ENCODE measurements at places on chromosomes 3 and 15.

DNA sequence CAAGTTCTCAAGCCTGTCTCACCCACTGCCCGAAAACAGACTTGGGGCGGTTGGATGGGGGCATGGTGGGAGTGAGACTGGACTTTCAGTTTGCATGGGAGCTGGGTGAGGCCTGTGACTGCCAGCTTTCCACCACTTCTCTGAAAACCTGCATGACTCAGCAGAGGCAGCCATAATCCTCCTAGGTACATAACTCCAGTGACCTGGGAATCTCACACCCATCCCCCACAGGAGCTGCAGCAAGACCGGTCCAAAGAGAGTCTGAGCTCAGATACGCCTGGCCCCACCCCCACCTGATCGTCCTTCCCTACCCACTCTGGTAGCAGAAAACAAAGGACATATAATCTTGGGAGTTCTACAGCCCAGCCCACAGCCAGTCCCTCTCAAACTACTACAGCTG lies 107.2 kb downstream of the NSMCE3 start:
- no peak for DNase-seq

DNA sequence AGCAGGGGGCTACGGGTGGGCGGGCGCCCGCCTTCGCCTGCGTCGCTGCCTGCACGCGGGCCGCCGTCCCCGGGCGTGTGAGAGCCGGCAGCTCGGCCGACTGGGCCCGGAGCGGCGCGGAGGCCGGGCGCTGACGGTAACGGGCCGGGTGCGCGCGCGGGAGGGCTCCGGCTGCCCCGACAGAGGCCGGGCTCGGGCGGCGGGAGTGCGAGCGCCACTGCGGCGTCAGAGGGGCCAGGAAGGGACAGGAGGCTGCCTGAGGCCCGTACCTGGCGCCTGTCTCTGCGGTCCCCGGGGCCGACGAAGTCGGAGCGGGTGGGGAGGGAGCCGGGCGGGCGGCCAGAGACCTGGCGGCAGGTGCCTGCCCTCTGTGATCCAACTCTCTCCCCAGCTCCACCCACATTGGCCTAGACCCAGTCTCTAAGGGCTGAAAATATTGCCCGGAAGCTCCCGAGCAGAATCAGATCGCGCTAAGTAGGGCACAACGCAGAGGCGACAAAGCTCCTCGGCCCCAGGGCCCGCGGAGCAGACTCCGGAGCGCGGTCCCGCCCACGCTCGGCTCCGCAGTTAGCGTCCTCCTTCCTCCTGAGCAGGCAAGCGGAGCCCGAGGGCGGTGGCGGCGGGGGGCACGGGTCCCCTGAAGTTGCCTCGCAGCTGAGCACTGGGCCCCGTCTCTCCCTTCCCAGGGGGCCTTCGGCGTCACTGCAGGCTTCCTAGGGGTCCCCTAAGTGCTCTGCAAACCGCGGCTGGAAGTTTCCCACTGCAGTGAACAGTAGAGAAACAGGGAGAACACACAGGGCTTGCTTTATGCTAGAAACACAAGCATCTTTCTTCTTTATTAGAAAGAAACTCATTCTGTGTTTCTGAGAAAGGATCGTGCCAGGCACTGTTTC lies at the start of gene MAN2A2:
Gene MAN2A2 (plus strand): TSS at position 463 of the 893 bp plus-strand sequence. CDS start 906 bp downstream, outside the sequence.
- peak; percentile 54 for DNase-seq

- DNase-seq, result no peak
These were observed 514 bp downstream of the IGF2BP2 start for GRCh38 chr3:185824051-185825005.

GRCh38 chr15:52114261-52115055 lies 1.9 kb upstream of the BCL2L10 start:
- no peak for DNase-seq

DNA sequence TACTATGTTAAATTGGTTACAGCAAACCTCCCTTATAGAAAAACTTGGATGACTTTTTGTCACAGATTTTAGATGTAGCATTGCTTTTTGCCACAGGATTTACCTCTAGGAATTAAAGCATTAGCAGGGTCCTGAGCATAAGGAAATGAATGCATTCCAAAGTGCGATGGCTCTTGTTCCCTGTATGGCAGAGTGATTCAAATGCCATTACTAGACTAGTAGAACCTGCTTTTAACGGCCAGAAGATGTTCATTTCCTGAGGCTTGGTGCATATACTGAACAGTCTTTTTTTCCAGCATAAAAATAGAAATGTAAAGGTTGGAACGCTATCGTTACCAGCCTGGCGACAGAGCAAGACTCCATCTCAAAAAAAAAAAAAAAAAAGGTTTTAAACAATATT lies 59.4 kb downstream of the WNT5A start:
- no peak for DNase-seq

GRCh38 chr3:160473221-160473620 lies 23.6 kb upstream of the TRIM59 start:
- DNase-seq, result no peak

- no peak for DNase-seq
These were observed 106.5 kb upstream of the SATB1 start for GRCh38 chr3:18531662-18532061.

- DNase-seq, result no peak
These were observed 314.6 kb upstream of the PROK2 start for GRCh38 chr3:72099326-72100079.

- no peak for DNase-seq
These were observed 70.1 kb downstream of the HERC1 start for GRCh38 chr15:63763476-63764123.

GRCh38 chr3:85605066-85605465 lies 646.3 kb downstream of the CADM2 start:
- DNase-seq, result no peak

GRCh38 chr3:62586356-62586755 lies 213.0 kb upstream of the FEZF2 start:
- no peak for DNase-seq

DNA sequence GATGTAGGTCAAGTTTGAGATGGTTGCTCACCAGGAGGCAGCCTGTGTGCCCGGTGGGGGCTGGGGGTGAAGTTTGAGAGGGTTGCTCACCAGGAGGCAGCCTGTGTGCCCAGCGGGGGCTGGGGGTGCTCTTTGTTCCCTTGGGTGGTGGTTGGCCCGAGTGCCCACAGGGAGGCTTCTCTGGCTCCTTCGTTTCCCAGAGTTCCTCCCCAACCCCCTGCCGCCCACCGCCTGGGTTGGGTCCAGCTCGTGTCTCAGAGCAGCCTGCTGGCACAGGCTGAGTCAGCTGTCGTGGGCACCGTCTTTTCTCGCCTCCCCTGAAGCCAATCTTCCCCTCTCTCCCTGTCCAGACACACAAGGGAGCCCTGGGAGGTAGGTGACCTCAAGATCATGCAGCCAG lies 3.1 kb downstream of the APBA2 start:
- no peak for DNase-seq

GRCh38 chr3:97959872-97960271 lies 12.4 kb downstream of the RIOX2 start:
- no peak for DNase-seq

GRCh38 chr3:52596658-52597265 lies 60.4 kb downstream of the UQCC5 start:
- DNase-seq, result no peak

- DNase-seq, result no peak
These were observed 14.9 kb downstream of the NR1I2 start for GRCh38 chr3:119796785-119797184.

DNA sequence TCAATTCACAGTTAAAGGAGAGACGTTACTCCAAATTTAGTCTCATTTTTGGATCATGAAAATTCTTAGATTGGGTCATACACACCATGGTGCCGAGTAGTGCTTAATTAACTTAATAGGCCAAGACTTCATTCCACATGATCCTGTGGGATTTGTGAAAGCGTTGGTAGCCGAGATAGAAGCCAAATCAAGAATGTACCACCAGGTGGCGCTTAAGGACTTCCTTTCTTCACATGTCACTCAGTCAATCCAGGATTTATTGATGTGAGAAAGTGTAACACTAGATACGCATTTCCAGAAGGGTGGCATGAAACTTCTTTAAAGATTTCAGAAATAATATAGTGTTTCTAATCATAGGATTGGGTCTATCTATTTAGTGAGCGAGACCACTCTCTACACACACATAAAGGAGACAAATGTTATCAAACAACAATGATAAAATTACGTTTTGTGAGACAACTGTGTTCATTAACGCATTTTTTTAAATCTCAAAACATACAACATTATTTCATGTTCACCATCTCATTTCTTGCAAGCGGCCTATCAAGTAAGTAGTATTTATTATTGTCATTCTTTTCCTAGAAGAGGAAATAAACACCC lies 436.1 kb downstream of the CHL1 start:
- no peak for DNase-seq

DNA sequence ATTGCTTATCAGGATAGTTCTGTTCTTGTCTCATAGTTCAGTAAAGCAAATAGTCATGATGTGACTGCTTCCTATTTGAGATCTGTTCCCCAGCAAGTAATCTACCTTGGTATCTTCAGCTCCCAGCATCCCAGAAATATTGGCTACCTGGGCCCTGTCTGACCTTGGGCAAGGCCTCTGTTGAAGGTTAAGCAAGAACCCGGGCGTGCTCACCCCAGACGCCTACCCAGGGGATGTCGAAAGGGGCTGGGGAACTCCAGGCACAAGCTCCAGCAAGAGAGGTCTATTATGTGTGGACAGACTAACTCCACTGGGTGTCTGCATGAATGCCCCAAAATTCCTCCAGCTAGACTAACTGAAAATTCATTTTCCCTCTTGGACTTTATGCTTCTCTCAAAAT lies 37.3 kb upstream of the IGF1R start:
- no peak for DNase-seq

DNA sequence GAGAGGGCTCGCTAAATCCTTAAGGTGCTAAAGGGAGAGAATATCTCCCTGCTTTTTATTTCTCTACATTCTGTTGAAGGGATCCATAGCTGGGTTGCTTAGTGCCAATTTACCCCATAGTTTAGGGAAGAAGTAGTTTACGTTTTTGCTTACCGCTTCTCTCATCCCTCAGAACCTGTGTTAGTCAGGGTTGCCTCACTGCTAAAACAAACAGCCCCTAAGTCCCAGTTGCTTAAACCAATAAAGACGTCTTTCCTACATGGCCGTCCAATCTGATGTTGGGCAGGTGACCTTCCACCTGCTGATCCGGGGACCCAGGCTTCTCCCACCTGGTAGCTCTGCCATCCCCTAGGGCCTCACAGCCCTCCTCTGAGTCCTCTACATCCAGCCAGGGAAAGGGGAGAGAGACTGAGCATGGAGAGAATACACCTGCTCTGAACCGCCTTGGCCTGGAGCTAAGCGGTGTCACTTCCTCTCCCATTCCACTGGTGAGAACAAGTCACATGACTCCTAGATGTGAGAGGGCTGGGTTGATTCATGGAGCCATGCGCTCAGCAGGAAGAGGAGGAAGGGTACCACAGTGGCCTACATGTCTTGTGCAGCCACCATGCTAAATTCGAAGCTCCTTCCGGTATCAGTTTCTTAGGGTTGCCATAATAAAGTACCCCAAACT lies 26.3 kb downstream of the DNASE1L3 start:
- DNase-seq, result no peak

- DNase-seq, result no peak
These were observed 170.0 kb downstream of the SEMA6D start for GRCh38 chr15:47887241-47887800.

GRCh38 chr15:33671456-33671855 lies 296.8 kb upstream of the CHRM5 start:
- no peak for DNase-seq

DNA sequence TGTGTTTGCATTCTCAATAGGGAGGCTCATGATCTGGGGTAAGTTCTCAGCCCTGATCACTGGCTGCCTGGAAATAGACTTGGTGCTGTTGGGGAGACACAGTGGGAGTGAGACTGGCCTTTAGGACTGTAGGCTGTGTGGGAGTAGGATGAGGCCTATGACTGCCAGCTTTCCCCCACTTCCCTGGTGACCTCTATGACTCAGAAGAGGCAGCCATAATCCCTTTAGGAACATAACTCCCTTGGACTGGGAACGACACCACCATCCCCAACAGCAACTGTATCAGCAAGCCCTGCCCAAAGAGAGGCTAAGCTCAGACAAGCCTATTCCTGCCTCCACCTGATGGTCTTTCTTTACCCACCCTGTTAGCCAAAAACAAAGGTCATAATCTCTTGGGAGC lies 91.3 kb downstream of the SUCNR1 start:
- DNase-seq, result no peak

DNA sequence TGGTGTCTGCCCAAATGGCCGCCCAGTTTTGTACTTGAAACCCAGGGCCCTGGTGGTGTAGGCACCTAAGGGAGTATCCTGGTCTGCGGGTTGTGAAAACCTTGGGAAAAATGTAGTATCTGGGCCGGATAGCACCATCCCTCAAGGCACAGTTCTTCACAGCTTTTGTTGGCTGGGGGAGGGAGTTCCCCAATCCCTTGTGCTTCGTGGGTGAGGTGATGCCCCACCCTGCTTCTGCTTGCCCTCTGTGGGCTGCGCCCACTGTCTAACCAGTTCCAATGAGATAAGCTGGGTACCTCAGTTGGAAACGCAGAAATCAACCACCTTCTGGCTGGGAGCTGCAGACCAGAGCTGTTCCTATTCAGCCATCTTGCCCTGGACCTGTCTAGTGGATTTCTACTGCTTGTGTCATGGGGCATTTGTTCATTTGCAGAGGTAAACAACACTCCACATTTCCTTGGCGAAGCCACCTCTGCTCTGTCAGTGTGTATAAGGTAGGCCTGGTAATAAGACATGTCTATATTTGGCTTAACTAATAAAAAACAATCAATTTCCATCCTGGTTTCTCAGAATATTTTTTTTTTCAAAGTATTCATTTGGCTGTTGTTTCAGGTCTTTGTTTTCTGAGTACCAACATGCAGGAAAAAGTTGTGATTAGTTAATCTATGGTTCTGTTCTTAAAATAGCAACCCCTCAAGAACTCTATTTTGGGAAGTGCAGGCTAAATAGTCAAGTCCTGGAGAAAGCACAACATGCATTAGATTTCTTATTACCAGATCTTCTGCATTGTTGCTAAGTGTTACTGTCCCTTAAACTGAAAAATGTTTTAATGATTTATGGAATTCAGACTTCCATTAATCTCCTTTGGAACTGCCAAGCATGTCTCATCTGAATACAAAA lies 304.3 kb downstream of the ZIC1 start:
- no peak for DNase-seq

DNA sequence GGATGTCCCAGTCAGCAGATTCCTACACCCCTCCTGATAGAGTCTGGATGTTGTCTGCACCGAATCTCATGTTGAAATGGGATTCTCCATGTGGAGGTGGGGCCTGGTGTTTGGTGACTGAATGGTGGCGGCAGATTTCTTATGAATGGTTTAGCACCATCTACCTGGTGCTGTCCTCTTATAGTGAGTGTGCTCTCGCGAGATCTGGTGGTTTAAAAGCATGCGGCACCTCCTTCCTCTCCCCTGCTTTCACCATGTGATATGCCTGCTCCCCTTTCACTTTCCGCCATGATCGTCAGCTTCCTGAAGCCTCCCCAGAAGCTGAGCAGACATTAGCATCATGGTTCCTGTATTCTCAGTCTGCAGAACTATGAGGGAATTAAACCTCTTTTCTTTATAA lies 135.2 kb upstream of the SLC6A11 start:
- no peak for DNase-seq

GRCh38 chr3:75262661-75263060 lies 401.5 kb upstream of the FRG2C start:
- DNase-seq, result no peak

Data from activated T-helper 1 cell treated with Interleukin-2 at 50 U/mL for 16 hours (primary cell).